ENCODE measurements at places on chromosomes 6 and 20. TPM values are rescaled to one million over a fixed set of nuclear protein-coding genes. Genes with fewer than 3 reads are reported as not detected.

DNA sequence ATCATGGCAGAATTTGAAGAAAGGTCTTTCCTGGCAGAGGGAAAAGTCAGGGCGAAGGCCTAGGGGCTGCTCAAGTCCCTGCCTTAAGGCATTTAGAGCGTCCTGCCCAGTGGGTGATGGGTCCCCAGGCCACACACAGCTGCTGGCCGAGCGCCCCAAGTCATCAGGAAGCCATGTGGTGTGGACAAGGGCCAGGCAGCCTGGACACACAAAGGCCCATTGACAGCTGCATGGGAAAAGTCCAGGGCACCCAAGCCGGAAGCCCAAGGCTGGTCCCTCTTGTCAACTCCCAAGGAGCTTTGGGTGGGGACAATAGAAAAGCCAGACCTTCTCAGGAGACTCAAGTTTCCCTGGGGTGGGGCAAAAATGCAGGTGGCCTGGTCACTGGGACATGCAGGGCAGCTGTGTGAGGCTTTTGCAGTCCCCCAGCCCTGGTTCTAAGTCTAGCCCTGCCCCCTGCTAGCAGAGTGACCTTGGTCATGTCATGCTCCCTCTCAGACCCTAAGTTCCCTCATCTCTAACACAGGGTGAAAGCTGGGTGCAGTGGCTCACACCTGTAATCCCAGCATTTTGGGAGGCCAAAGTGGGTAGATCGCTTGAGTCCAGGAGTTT, 44.3 kb upstream of the PTGIS start:
- H3K27ac ChIP-seq, result no peak overlapping the region
- DNase-seq, result no peak
- H3K4me3 ChIP-seq, result no peak overlapping the region
- no peaks in the 10 kb centered on the region for H3K36me3 ChIP-seq
- H3K4me1 ChIP-seq, result no peaks in the 10 kb centered on the region
- H3K27me3 ChIP-seq, result no peaks in the 10 kb centered on the region

CRISP3 gene
- total RNA-seq, result not detected

KIAA1755 gene
- total RNA-seq, result 0.12 TPM

LRRC73 gene
- total RNA-seq, result 0.08 TPM

ANKRD66 gene
- not detected for total RNA-seq

Data from GM23338 (cell line).